ENCODE measurements at places on chromosomes 6 and 20. TPM values are rescaled to one million over a fixed set of nuclear protein-coding genes. Genes with fewer than 3 reads are reported as not detected.

- H3K4me3 ChIP-seq = no peak overlapping the region
- H3K27me3 ChIP-seq = no peaks in the 10 kb centered on the region
- H3K36me3 ChIP-seq = no peaks in the 10 kb centered on the region
- no peak for DNase-seq
- H3K4me1 ChIP-seq = peaks cover 30% of the 10 kb centered on the region
- peak overlapping the region; percentile 72 for H3K27ac ChIP-seq
These were observed 17.0 kb upstream of the CST3 start for GRCh38 chr20:23654717-23655116.

DNA sequence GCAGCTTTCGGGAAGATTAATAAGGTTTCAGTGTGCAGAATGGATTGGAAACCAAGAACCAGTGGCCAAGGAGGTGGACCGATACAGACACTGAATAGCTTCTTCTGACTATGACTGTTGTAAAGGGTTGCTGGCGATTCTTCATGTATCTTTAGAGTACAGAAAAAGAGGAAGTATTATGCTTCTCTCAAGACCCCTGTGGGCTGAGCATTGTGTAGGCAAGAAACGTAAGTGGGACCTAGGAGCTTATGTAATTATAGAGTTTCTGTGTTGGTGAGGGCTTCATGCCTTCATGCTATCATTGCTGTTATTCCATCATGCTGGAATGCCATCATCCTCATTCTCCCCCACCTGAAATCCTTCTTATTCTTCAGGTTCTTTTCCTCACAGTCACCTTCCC, 105.4 kb upstream of the AKIRIN2 start:
- DNase-seq = no peak
- H3K4me3 ChIP-seq = no peak overlapping the region

GRCh38 chr20:64093013-64093503, 8.9 kb upstream of the LKAAEAR1 start:
- H3K36me3 ChIP-seq = no peaks in the 10 kb centered on the region
- no peak overlapping the region for H3K27ac ChIP-seq
- H3K4me1 ChIP-seq = no peaks in the 10 kb centered on the region
- H3K27me3 ChIP-seq = peaks cover 21% of the 10 kb centered on the region

- H3K4me1 ChIP-seq = no peaks in the 10 kb centered on the region
- H3K27ac ChIP-seq = no peak overlapping the region
- no peaks in the 10 kb centered on the region for H3K36me3 ChIP-seq
These were observed 10.3 kb downstream of the KCNK5 start for GRCh38 chr6:39218868-39219567.

- no peak overlapping the region for H3K27ac ChIP-seq
- no peak overlapping the region for H3K4me3 ChIP-seq
- H3K27me3 ChIP-seq = no peaks in the 10 kb centered on the region
- no peaks in the 10 kb centered on the region for H3K36me3 ChIP-seq
These were observed 36.0 kb downstream of the REV3L start for GRCh38 chr6:111447051-111447450.

DNA sequence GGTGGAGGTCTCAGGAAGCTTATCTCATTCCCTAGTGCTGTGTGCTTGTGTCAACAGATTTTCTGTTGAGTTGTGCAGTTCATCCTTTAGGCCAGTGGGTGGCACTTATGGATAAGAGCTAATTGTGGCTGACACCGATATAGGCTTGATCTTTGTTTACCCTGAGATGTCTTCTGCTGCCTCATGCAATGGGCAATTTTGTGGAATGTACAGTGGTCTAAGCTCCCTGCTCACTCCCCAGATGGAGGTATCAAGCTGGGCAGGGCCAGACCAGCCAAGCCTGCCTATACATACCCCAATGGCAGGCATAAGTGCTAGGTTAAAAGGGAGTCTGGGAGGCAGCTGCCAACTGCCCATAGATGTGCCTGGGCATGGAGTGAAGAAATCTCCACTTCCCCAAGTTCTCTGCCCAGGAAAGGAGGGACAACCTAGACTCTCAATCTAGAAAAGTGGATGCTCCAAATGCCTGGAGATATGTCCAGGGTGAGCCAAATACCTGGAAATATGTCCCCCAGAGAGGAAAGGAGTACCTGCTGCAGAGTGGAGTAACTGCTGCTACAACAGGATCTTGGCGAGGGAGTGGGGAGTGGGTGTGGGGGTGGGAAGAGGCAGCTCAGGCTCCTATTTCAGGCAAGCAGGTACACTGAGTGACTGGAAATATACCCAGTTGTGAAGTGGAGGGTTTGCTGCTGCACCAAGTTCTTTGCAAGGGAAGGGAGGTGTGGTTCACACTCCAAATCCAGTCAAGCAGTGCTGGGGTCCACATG, 53.2 kb upstream of the ARG1 start:
- no peak overlapping the region for H3K4me3 ChIP-seq
- no peaks in the 10 kb centered on the region for H3K27me3 ChIP-seq
- H3K27ac ChIP-seq = no peak overlapping the region

Gene RAMACL
- 3.0 TPM for total RNA-seq

DNA sequence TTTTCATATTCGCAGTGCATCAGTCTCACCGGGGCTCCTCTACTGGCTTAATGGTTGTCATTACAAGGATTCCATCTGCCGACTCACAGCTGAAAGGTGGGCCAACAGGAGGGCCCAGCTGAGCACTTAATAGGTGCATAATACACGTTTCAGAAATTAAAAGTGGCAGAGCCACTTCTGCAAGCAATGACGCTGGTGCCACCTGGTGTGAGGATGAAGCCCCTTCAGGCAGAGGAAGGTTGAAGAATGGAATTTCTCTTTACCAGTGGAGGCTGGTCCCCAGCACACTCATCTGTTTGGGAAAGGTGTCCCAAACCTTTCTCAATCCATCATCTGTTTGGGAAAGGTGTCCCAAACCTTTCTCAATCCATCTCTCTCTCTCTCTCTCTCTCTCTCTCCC, 8.2 kb upstream of the STMND1 start:
- DNase-seq = no peak
- no peaks in the 10 kb centered on the region for H3K36me3 ChIP-seq
- no peak overlapping the region for H3K27ac ChIP-seq

DNA sequence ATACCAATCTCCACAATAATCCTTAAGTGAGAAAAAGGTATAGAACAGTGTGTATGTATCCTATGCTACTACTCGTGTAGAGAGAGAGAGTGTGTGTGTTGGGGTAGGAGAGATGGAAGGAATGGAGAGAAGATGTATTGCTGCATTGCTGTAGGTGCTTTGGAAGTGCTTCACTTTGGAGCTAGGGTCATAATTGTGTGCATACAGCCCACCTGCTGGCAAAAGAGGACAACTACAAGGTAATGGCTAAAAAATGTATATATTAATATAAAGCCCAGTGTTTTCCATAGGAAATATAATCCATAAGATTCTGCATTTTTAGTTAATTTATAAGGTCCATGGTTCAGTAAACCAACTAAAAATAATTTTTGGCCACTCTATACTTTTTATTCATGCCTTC, 36.1 kb downstream of the SERAC1 start:
- no peak overlapping the region for H3K27ac ChIP-seq
- no peaks in the 10 kb centered on the region for H3K4me1 ChIP-seq
- no peak for DNase-seq
- H3K27me3 ChIP-seq = no peaks in the 10 kb centered on the region
- no peaks in the 10 kb centered on the region for H3K36me3 ChIP-seq

DNA sequence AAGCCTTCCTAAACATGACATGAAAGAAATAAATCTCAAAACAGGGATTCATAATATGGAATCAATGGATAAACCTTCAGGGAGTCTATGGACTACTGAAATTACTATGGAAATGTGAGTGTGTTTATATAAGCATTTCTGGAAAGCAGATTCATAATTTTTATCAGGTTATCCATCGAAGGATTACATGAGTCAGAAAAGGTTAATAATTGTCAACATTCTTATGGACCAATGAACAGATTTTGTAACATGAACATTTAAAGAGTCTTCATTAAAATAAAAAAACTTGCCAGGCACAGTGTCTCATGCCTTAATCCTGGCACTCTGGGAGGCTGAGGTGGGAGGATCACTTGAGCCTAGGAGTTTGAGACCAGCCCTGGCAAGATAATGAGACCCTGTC, 84.8 kb downstream of the AHI1 start:
- H3K27me3 ChIP-seq = no peaks in the 10 kb centered on the region
- no peak for DNase-seq

DNA sequence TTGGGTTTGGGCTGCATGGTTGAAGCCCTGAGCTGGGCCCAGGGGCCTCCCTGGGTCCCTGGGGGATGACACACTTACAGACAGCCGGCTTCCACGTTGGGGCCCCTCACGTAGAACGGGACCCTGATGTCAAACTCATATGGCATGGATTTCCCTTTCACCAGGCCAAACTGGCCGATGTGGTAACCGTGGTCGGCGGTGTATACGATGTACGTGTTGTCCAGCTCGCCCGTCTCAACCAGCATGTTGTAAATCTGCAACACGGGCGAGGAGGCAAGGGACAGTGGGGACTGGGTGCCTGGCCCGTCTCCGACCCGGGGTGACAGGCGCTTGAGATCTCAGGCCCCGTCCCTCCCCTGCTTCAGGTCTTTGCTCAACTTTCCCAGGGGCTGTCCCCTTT, 102.4 kb downstream of the SULF2 start:
- DNase-seq = no peak
- no peaks in the 10 kb centered on the region for H3K36me3 ChIP-seq
- H3K4me3 ChIP-seq = no peak overlapping the region
- peak overlapping the region; percentile 70 for H3K27ac ChIP-seq
- no peaks in the 10 kb centered on the region for H3K4me1 ChIP-seq

DNA sequence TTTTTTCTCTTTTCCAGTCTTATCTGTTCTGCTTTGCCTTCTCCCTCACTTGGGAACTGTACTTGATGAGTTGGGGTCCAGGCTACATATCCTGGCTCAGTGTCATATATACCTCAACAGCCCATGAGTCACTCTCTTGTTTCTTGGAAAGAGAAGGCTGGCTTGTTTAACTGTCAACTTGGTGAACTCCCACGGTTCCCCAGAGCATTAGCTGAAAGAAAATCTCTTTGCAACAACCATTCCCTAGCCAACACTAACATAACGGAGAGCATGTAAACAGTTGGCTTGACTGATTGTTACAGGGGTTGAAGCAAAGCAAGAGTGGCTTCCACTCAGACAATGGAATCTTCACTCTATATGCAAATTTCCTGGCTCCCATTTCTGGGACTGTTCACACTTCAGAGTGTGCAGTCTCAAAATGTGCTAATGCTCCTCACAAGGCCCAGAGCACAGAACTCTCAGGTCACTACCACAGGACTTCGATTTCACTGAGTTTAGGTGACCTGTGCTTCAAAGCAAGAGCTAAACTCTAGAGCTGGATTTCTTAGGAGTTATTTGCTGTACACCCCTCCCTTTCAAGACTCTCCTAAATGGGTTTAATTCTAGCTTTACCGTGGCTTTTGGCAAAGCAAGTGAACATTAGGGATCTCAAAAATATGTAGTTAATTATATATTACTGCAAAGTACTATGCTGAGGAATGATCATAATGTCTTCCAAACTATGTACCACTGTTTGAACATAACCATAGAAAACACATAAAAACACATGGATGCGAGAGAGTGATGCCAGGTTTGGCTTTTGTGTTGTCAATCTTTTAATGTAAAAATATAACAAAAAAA, 609.8 kb downstream of the RFPL4B start:
- H3K4me1 ChIP-seq = peaks cover 11% of the 10 kb centered on the region
- no peak overlapping the region for H3K4me3 ChIP-seq
- H3K36me3 ChIP-seq = no peaks in the 10 kb centered on the region
- H3K27me3 ChIP-seq = no peaks in the 10 kb centered on the region
- no peak for DNase-seq

- peak overlapping the region; percentile 95 for H3K27ac ChIP-seq
- peaks cover 74% of the 10 kb centered on the region for H3K4me1 ChIP-seq
These were observed 4.0 kb downstream of the PKIG start for GRCh38 chr20:44586289-44586911.

GRCh38 chr6:23533311-23533710, 592.7 kb upstream of the NRSN1 start:
- no peak overlapping the region for H3K4me3 ChIP-seq
- H3K4me1 ChIP-seq = no peaks in the 10 kb centered on the region
- no peak overlapping the region for H3K27ac ChIP-seq
- no peak for DNase-seq

Gene PTK6
- total RNA-seq = 0.36 TPM

- H3K4me3 ChIP-seq = no peak overlapping the region
- H3K27ac ChIP-seq = no peak overlapping the region
- H3K4me1 ChIP-seq = no peaks in the 10 kb centered on the region
- H3K27me3 ChIP-seq = peaks cover 21% of the 10 kb centered on the region
- no peak for DNase-seq
- H3K36me3 ChIP-seq = no peaks in the 10 kb centered on the region
These were observed 60.2 kb downstream of the GNAS-AS1 start for GRCh38 chr20:58790454-58790853.

DNA sequence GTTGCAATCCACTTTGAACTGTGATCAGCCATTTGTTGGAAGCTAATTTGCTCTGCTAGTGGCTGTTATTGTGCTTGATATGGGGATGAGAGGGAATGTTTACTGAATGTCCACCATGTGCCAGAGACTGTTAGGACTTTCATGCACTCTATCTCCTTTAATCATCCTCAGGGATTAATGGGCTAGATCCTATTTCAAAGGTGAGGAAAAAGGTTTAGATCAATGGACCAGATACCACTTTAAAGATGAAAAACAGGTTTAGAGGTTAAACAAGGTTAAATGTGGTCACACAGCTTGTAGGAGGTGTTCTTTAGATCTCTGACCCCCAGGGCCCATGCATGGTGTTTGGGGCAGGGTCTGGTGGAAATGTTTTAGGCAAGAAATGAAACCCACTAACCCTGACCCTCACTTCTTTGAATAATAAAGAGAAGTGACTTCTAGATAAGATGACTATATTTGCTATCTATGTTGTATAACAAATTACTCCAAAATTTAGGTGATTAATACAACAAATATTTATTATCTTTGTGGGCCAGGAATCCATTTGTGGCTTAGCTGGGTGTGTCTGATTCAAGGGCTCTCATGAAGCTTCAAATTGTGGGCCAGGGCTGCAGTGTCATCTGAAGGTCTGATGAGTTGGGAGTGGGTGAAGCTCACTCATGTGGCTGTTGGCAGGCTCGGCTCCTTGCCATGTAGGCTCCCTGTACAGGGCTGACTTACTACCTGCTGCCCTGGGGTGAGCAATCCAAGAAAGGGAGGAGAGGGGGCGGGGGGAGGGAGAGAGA, 127.8 kb upstream of the FOXA2 start:
- H3K36me3 ChIP-seq = no peaks in the 10 kb centered on the region
- no peaks in the 10 kb centered on the region for H3K4me1 ChIP-seq
- DNase-seq = no peak
- no peak overlapping the region for H3K27ac ChIP-seq

- no peak overlapping the region for H3K27ac ChIP-seq
- H3K27me3 ChIP-seq = no peaks in the 10 kb centered on the region
- H3K4me1 ChIP-seq = no peaks in the 10 kb centered on the region
- H3K4me3 ChIP-seq = no peak overlapping the region
These were observed 246.8 kb upstream of the SGK1 start for GRCh38 chr6:134564705-134565104.

DNA sequence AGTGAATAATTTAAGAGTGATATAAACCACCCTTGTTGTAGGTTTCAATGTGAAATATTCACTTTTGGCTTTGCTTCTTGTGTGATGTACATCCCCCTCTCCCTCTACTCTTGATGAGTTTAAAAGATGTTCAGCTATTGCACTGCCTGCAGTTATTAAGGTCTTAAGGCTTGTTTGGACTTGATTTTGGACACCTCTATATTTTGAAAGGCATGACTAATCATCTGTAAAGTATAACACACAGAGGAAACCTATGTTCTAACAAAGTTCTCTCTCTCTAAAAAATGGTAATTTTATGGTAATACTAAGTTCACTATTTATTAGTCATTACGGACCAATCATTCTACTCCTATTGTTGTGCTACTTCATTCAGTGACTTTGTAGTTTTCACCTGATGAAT, 1719.9 kb downstream of the GRIK2 start:
- no peaks in the 10 kb centered on the region for H3K4me1 ChIP-seq
- no peaks in the 10 kb centered on the region for H3K36me3 ChIP-seq
- H3K27me3 ChIP-seq = no peaks in the 10 kb centered on the region
- no peak overlapping the region for H3K27ac ChIP-seq
- H3K4me3 ChIP-seq = no peak overlapping the region

All from sigmoid colon (tissue), 7 donors.